ENCODE measurements at places on chromosomes 13 and 19.

- no peak for DNase-seq
Observed at GRCh38 chr19:45464274-45464673, 3.5 kb upstream of the FOSB start.

DNA sequence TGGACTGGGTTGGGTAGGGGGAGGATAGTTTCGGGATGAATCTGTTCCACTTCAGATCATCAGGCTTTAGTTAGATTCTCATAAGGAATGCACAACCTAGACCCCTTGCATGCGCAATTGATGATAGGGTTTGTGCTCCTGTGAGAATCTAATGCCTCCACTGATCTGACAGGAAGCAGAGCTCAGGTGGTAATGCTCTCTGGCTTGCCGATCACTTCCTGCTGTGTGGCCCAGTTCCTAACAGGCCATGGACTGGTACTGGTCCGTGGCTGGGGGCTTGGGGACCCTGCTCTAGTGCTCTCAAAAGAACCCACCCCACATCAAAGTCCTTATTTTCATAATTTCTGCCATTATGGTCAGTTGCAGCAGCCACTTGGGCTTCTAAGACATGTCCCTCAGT lies 30.1 kb downstream of the DNAJC3 start:
- no peak for DNase-seq

GRCh38 chr19:3389876-3390371 lies 23.5 kb downstream of the NFIC start:
- DNase-seq, result no peak

DNA sequence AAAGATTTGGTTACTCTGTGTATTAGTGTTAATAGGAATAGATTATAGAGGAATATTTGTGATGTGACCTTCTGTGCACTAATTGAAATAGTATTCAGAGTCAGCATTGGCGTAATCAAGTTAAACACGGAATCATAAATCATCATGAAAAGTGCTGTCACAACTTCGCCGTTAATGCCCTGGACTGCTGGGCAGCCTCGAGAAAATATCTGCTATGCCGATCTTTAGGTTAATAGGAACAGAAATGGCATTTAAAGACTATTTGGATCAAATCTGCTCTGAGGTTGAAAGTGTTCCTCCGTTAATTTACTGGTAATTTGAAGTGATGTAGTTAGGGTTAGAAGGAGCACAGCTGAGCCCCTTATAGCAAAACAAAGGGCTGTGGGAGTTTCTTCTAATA lies 219.0 kb downstream of the MZT1 start:
- DNase-seq, result no peak

DNA sequence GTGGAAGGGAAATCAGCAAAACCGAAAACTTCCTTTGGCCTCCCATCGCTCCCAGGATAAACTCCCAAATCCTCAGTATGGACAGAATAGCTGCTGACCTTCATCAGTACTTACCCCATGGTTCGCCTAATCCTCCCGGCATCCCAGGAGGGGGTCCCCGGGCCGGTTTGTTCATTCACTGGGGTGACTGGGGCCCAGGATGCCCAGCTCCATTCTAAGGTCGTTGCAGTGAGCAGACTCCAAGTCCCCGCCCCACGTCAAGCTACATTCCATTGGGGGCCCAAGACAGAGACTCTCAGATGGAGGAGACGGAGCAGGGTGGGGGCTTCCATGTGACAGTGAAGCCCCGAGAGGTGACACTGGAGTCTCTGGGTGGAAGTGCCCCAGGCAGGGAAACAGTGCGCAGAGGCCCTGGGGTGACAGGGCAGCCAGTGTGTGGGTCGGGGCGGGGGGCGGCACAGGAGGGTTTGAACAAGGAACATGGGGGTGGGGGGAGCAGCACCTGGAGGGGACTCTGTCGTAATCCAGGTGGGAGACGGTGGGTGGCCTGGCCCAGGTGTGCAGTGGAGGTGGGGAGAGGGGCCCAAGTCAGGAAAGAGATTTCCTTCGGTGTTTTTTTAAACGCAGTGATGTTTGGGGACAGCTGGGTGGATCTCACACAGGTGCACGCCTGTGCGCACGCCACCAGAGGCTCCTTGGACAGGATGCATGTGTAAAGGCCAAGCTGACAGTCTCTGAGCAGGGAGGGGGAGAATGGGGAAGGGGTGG lies 5.1 kb downstream of the SSBP4 start:
- no peak for DNase-seq

- no peak for DNase-seq
Observed at GRCh38 chr19:17803264-17803896, 8.4 kb downstream of the B3GNT3 start.

DNA sequence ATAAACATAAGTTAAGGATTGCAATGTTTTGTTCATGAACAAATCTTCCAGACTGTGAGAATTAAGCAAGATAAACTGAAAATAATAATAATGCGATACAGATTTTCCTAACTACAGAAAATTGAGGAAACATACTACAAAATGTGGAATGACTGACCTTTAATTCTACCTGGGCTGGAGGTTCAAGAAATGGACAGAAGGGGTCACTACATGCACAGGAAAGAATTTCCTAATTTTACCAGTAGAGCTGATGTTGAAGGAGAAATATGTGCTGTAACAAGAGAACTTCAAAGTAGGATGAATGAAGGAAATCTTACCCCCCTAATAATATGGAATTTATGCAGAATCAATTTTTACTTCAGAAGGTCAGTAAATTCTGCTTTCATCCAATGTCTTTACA lies 62.3 kb downstream of the ZNF627 start:
- DNase-seq, result peak; percentile 25

GRCh38 chr13:114081761-114082681 lies 50.4 kb downstream of the RASA3 start:
- DNase-seq, result no peak

DNA sequence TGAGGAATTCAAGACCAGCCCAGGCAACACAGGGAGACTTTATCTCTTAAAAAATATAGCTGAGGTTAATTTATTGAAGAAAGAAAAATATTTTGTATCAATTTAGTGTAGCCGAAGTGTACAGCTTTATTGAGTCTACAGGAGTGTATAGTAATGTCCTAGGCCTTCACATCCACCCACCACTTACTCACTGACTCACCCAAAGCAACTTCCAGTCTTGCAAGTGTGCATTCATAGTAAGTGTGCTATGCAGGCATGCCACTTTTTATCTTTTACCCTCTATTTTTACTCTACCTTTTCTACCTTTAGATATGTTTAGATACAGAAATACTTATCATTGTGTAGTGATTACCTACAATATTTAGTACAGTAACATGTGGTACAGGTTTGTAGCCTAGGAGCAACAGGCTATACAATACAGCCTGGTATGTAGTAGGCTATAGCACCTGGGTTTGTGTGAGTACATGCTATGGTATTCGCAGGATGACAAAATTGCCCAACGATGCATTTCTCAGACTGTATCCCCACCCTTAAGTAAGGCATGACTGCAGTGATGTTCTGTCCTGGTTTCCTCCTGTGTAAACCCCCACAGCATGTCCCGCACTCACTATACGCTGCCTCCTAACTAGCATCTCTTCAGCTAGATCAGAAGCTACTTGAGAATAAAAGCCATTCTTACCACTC lies 15.3 kb upstream of the ATP12A start:
- DNase-seq, result no peak

GRCh38 chr13:110652231-110652730 lies 36.9 kb downstream of the NAXD start:
- no peak for DNase-seq

GRCh38 chr13:75869981-75870380 lies 233.9 kb downstream of the LMO7 start:
- no peak for DNase-seq
